H9 (cell line): ENCODE measurements at places on chromosomes 4 and X.

GRCh38 chr4:133559987-133560386 lies 410.9 kb downstream of the PCDH10 start:
- DNase-seq, result no peak

- no peak for DNase-seq
These were observed 14.1 kb downstream of the ACSL1 start for GRCh38 chr4:184811526-184812198.

DNA sequence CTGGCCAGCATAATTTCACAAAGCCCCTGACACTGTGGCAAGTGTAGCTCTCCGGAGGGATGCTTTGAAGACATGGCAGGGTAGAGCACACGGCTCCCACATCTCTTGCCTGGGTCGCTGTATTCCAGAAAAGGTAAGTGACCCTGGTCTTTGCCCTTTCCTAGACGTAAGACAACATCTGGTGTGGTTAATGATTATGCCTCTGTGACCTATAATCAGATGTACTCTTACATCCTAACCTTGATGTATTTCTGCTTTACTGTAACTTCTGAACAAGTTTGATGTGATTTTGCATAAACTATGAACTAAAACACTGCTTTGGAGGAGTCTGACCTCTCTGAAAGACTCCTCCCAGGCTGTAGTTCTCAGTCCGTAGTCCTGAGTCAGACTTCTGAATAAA lies 59.1 kb upstream of the ACSL1 start:
- no peak for DNase-seq

- DNase-seq, result no peak
These were observed 114.5 kb upstream of the PAQR3 start for GRCh38 chr4:79053754-79054153.

- no peak for DNase-seq
These were observed 17.6 kb downstream of the PDLIM5 start for GRCh38 chr4:94469221-94469784.

- DNase-seq, result no peak
These were observed 465.4 kb upstream of the GRID2 start for GRCh38 chr4:91838181-91838861.

DNA sequence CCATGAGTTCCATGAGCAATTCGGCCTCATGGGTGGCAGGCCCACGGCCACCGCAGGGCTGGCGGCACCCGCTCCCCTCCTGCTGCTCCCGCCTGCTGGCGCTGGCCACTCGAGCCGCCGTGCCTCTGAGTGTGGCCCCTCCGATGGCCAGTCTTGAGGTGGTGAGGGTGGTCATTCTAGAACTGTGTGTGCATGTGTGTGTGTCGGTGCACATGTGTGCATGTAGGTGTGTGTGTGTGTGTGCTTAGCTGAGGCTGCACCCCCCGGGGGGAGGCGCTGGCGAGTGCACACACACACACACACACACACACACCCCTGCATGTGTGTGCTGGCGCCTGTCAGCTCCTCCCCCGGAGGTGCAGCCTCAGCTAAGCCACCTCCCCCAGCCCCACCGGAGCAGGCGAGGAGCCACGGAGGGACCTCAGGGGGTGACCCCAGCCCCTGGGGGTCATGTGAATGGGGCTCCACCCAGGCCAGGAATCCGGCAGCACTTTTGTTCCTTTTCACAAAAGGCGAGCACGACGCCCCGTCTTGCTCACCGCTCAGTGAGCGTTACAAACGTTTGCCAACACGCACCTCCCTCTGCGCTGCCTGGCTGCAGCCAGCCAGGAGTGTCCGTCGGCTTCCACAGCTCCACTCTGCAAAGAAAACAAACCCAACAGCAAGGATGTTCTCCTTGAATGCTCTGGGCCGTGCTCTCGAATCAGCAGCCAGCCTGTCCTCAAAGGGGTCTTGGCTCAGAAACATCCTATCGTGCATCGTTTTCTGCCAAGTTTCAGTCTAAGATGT lies 29.9 kb downstream of the FGFRL1 start:
- DNase-seq, result no peak

- no peak for DNase-seq
These were observed 28.9 kb upstream of the BTC start for GRCh38 chr4:74823194-74823593.

DNA sequence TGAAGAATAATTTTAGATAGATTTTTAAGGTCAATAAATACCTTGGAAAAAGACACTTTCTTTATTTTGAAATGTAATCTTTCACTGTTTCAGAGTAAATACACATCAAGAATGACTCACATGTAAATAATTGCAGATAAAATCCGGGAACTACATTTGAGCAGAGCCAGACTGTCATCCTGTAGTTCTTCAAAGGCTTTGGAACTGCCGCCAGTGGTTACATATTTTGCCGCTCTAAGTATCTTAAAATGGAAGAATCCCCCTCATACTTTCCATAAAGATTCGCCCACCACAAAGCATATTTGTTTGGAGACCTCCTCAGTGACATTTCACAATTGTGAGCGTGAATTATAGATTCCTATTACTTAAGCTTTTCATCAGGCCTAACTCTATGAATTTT lies 607.8 kb upstream of the ZFP42 start:
- DNase-seq, result no peak

GRCh38 chr4:77820649-77821561 lies 1.7 kb upstream of the CNOT6L start:
- no peak for DNase-seq

DNA sequence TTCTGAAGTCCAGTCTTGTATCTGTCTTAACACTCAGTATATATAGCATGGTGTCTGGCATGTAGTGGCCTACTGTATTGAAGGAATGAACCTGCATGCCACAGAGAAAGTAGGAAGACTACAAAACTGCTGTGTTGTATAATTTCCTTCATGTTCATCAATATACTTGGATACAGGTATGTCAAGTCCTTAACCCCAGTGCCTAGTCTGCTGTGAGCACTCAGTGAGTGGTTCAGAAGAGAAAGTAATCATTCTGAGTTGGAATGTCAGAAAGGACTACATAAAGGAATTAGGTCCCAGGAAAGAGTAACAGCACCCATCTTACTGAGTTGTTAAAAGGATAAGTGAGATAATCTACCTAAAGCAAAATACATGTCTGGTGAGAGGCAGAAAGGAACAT lies 32.0 kb downstream of the ABCE1 start:
- DNase-seq, result no peak

- no peak for DNase-seq
These were observed 48.5 kb downstream of the MAMLD1 start for GRCh38 chrX:150411656-150412055.

GRCh38 chr4:81574991-81575390 lies 103.3 kb upstream of the RASGEF1B start:
- no peak for DNase-seq

DNA sequence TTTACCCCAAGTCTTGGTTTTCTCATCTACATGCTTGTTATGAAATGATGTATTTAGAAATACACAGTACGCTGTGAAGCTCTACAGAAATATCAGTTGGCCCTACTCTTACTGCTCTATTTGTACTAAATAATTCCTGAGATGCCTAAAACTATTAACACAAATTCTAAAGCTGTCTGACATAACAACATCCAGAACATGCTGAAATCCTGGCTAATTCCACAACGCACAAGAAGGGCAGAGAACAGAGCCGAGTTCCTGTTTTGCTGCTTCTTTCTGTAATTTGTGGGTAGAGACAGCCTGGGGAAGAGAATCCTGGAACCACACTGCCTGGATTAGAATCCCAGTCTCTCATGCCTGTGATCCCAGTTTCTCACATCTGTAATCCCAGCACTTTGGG lies 59.0 kb downstream of the ZNF827 start:
- no peak for DNase-seq

- no peak for DNase-seq
These were observed 85.1 kb downstream of the FBXO8 start for GRCh38 chr4:174198396-174198795.

GRCh38 chr4:161148051-161148450 lies 1015.7 kb downstream of the FSTL5 start:
- no peak for DNase-seq

GRCh38 chrX:2370456-2370855 lies 130.3 kb downstream of the DHRSX start:
- DNase-seq, result no peak

DNA sequence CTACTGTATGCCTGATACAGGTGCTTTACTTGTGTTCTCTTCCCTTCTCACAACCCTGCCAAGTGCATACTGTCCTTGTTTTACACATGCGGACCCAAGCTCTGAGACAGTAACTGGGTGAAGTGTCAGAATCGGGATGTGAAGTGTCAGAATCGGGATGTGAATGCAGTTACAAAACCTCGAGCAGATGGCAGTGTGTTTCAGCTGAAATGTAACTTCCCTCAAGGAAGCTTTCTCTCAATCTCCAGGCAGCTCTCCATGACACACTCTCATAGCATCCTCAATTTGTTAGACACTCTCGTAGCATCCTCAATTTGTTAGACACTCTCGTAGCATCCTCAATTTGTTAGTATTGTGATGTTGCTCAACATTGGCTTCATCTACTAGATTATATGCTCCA lies 1.1 kb upstream of the HPSE start:
- DNase-seq, result no peak
